ENCODE measurements at places on chromosomes 4 and X. TPM values are rescaled to one million over a fixed set of nuclear protein-coding genes. Genes with fewer than 3 reads are reported as not detected.

Gene MAGEA2B
- not detected for total RNA-seq

Gene HELT
- not detected for total RNA-seq

Gene TNIP3
- total RNA-seq = not detected

DNA sequence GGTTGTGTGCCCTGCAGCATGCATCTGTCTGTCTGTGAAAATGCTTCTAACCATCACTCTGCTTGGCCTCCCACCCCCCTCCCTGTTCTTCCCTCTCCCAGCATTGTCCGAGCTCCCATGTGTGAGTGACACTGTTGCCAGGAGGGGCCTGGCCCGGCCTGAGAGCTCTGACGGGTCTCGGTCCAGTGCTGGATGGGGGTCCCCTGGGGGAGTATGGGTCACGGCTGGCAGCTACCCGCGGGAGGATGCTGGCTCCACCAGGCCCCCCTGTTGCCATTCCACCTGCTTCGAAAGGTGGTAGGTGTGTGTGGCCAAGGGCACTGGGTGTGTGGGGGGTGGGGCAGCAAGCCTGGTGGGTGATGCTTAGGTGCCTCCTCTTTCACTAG is 3.6 kb downstream of the NLGN3 start:
- DNase-seq = no peak

DNA sequence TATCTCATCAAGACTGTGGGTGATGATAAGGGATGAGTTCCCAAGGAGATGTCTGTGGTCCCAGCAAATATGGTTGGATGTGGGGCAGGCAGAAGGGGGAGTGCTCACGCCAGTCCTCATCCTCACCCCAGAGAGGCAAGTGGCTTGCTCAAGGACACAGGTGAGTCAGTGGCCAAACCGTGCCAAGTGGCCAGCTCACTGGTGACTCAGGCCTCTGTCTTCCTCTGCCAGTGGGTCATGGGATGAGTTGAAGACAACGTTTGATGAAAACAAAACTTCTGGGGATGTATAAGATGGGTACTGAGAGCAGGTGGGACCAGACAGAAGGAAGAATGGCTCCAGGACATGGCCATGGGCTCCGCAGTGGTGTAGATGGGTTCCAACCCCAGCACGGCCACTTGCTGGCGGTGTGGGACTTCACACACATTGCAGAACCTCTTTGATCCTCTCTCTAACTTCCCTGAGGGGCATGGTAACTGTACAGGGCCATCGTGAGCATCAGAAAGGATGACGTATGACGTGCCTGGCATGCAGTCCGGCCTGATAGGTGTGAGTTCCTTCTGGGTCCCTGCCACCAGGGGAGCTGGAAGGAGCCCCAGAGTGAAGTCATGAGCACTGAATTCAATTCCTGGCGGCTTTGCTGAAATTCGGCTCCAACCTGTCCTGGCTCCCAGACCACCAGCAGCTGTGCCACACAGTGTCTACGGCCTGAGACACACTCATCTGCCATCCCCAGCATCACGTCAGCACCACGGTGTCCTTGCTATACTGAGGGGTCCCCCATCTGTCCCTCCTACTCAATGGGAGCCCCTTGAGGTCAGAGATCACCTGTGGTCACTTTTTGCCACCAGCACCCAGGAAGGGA is 41.3 kb upstream of the GPR78 start:
- DNase-seq = no peak

- no peak for DNase-seq
Observed at GRCh38 chr4:133263104-133263503, 114.0 kb downstream of the PCDH10 start.

DNA sequence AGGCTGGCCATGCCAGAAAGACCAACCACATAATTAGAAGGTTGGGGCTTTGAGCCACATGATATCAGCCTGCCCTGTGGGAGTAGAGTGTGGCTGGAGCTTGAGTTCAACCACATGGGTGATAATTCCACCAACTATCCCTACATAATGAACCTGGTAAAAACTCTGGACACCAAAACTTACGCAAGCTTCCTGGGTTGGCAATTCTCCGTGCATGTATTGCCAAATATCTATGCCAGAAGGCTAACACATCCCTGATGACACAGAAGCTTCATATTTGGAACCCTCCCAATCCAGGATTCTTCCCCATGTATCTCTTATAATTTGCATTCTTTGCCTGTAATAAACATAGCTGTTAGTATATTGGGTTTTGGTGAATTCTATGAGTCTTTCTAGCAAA is 68.2 kb downstream of the FUNDC1 start:
- no peak for DNase-seq

Measured in left ventricle myocardium inferior (tissue), 1 donor.